Activated CD4-positive, alpha-beta T cell treated with anti-CD3 and anti-CD28 coated beads, Interleukin-2, amount 50 U/mL, for 16 hours (primary cell): ENCODE measurements at places on chromosomes 13 and 19.

DNA sequence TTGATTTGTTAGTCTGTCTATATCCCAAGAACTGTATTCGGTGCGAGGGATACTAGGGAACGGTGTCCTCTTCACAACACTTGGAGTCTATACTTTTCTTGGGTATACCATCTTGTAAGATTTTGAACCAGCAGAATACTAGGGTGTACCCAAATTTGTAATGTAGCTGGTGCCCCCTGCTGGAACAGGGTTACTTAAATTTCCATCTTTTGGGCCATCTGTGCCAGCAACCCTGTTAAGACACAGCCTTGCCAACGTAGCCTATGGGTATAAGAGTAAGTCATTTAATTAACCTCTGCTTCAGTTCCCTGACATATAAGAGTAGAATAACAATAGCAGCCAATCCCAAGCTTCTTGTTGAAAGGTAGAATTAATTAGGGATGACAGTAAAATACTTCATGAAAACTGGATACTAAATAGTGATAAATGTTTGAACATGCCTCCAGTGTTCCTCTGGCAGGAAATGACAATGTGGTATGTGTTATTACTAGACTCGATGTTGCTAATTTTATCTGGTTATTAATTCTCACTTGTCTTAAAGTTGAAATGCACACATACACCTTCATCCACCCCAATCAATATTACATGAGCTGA lies 607.6 kb downstream of the FGF9 start:
- DNase-seq: peak; percentile 52

DNA sequence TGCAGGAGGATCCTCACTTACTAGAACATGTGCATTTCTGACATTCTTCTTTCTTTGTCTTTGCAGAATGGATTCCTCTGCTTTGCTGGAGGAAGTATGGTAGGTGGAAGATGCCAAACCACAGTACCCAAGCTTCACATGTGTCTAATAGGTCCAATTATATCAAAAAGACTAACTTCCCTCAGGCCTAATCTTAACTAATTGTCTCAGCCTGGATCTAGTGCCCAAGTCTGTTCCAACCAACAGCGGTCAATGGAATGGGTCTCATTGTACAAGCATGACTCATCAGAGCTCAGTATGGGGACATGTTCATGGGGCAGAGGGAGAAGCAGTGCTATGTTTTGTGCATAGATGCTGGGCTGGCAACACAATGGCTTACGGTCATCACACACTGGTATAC lies 81.6 kb upstream of the CSNK1A1L start:
- DNase-seq: no peak

- DNase-seq: peak; percentile 66
Measured at GRCh38 chr13:45333977-45334922, 6.7 kb downstream of the TPT1 start.

GRCh38 chr13:26054896-26055295 lies 3.1 kb upstream of the SHISA2 start:
- no peak for DNase-seq

GRCh38 chr19:15666883-15667282 lies 6.0 kb upstream of the CYP4F12 start:
- no peak for DNase-seq

- DNase-seq: no peak
Measured at GRCh38 chr13:28583651-28584091, 75.3 kb upstream of the POMP start.

GRCh38 chr19:47897861-47898260 lies 11.7 kb upstream of the SULT2A1 start:
- no peak for DNase-seq

DNA sequence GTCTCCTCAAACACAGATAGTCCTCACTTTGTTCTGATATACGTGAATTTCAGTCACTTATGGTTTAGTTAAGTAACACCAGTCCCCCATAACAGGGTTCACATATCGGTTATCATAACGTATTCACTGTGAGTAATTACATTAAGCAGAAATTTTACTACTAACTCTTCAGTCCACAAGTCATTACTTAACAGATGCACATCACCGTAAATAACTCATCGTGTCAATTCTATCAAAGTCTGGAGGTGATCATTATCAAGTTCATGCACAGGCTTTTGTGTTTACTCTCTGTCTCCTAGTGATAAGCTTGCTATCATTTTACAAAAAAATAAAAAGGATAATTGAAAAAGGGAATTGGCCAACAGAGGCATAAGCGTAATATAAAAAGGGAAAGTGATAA lies 287.4 kb upstream of the ATXN8OS start:
- DNase-seq: no peak

GRCh38 chr13:76677043-76677442 lies 209.2 kb downstream of the KCTD12 start:
- DNase-seq: no peak

- DNase-seq: no peak
Measured at GRCh38 chr19:19546751-19547162, 8.7 kb downstream of the CILP2 start.

DNA sequence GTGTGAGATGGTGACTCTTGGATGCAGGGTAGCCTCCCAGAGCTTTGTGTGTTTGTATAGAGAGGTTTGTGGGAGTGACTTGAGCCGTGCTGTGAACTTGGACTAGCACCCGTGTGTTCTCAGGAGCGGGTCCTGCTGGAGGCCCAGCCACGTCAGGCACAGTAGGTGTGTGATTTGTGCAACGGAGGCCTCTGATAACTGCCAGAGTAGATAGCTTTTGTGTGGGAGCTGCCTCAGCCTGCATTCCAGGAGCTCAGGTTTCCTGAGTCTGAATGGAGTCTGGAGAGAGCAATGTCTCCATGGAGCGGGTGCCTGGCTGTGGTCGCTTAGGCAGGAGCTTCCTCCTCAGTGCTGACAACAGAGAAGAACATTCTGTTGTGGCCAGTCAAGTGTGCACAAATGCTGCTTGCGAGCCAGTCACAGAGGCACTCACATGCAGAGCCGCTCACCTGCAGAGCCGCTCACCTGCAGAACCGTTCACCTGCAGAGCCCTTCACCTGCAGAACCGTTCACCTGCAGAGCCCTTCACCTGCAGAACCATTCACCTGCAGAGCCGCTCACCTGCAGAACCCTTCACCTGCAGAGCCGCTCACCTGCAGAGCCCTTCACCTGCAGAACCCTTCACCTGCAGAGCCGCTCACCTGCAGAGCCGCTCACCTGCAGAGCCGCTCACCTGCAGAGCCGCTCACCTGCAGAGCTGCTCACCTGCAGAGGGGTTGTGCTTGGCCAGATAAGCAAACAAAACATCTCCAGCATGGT lies 32.6 kb downstream of the TFDP1 start:
- no peak for DNase-seq
